ENCODE measurements at places on chromosomes 6 and 20. TPM values are rescaled to one million over a fixed set of nuclear protein-coding genes. Genes with fewer than 3 reads are reported as not detected.

IL17A gene
- total RNA-seq = not detected

- H3K36me3 ChIP-seq = no peaks in the 10 kb centered on the region
- H3K27ac ChIP-seq = no peak overlapping the region
- H3K4me1 ChIP-seq = no peaks in the 10 kb centered on the region
- DNase-seq = no peak
Observed at GRCh38 chr6:337805-338368, 45.6 kb downstream of the DUSP22 start.

- H3K4me3 ChIP-seq = no peak overlapping the region
- peak overlapping the region; percentile 83 for H3K27ac ChIP-seq
- no peak for DNase-seq
- no peaks in the 10 kb centered on the region for H3K27me3 ChIP-seq
- no peaks in the 10 kb centered on the region for H3K36me3 ChIP-seq
Observed at GRCh38 chr20:32477594-32478512, 107.3 kb downstream of the NOL4L start.

DNA sequence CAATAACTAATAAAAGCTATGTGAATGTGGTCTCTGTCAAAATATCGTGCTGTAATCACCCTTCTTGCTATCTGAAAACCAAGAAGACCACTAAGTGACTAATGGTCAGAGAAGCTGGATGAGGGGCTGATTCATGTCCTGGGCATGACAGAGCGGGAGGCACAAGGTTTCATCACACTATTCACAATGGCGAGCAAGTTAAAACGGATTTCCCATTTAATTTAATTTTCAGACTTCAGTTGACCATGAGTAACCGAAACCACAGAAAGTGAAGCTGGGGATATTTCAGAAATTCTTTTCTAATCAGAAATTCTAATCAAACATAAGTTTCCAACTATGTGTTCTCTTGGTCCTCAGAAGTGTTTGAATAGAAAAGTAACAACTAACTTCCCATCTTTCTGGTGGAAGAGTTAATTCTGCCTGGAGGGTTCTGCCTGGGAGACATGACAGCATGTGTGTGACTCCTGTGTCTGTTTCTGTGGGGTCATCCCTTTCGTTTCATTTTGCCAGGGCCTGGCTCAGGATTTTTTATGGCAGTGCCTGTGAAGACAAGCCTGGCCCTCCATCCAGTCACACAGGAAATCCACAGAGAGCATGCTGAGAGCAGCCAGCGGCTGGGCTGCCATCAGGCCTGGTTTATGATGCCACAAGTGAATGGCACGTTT, 98.9 kb downstream of the FAM120B start:
- no peaks in the 10 kb centered on the region for H3K27me3 ChIP-seq
- no peaks in the 10 kb centered on the region for H3K36me3 ChIP-seq
- no peak overlapping the region for H3K4me3 ChIP-seq
- no peaks in the 10 kb centered on the region for H3K4me1 ChIP-seq
- no peak for DNase-seq

- H3K27me3 ChIP-seq = no peaks in the 10 kb centered on the region
- H3K27ac ChIP-seq = no peak overlapping the region
- no peaks in the 10 kb centered on the region for H3K4me1 ChIP-seq
- no peak for DNase-seq
- H3K36me3 ChIP-seq = no peaks in the 10 kb centered on the region
Observed at GRCh38 chr20:64010711-64011237, 25.2 kb upstream of the C20orf204 start.

GRCh38 chr6:105620878-105621277, 218.0 kb upstream of the PREP start:
- H3K4me3 ChIP-seq = no peak overlapping the region
- H3K27ac ChIP-seq = no peak overlapping the region

DNA sequence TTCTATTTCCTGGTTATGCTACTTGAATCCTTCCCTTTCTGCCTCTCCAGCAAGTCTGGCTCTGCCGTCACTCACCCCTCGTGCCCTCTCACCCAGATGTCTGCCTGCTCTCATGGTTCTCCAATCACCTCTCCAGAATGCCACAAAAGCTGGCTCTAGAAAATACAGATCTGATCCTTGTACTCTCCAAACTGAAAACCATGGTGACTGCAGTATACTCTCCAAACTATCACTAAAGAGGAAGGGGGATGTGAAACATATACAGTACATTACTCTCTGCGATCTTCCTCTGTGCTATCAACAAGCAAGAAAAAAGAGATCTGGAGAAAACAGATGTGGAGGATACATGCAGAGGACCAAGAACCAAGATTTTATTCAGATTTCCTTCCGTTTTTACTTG, 91.1 kb downstream of the ATXN1 start:
- no peak overlapping the region for H3K4me3 ChIP-seq
- H3K4me1 ChIP-seq = no peaks in the 10 kb centered on the region
- H3K27me3 ChIP-seq = no peaks in the 10 kb centered on the region
- H3K27ac ChIP-seq = no peak overlapping the region
- H3K36me3 ChIP-seq = no peaks in the 10 kb centered on the region
- DNase-seq = no peak

GRCh38 chr20:15814911-15815310, 758.3 kb downstream of the KIF16B start:
- no peak overlapping the region for H3K27ac ChIP-seq
- no peaks in the 10 kb centered on the region for H3K27me3 ChIP-seq
- H3K36me3 ChIP-seq = no peaks in the 10 kb centered on the region
- no peak for DNase-seq
- H3K4me3 ChIP-seq = no peak overlapping the region

TAGAP gene
- total RNA-seq = 1.7 TPM

- no peak overlapping the region for H3K4me3 ChIP-seq
- H3K27ac ChIP-seq = peak overlapping the region; percentile 94
- no peaks in the 10 kb centered on the region for H3K4me1 ChIP-seq
Observed at GRCh38 chr20:56788671-56789610, 159.8 kb downstream of the TFAP2C start.

GRCh38 chr6:114042267-114043016, 71.5 kb upstream of the HDAC2 start:
- no peaks in the 10 kb centered on the region for H3K4me1 ChIP-seq
- H3K36me3 ChIP-seq = no peaks in the 10 kb centered on the region
- no peak for DNase-seq
- H3K27ac ChIP-seq = no peak overlapping the region
- no peak overlapping the region for H3K4me3 ChIP-seq

- peaks cover 7% of the 10 kb centered on the region for H3K4me1 ChIP-seq
- H3K36me3 ChIP-seq = no peaks in the 10 kb centered on the region
- no peaks in the 10 kb centered on the region for H3K27me3 ChIP-seq
- DNase-seq = no peak
- no peak overlapping the region for H3K4me3 ChIP-seq
Observed at GRCh38 chr20:58603721-58604120, 47.4 kb upstream of the STX16 start.

DNA sequence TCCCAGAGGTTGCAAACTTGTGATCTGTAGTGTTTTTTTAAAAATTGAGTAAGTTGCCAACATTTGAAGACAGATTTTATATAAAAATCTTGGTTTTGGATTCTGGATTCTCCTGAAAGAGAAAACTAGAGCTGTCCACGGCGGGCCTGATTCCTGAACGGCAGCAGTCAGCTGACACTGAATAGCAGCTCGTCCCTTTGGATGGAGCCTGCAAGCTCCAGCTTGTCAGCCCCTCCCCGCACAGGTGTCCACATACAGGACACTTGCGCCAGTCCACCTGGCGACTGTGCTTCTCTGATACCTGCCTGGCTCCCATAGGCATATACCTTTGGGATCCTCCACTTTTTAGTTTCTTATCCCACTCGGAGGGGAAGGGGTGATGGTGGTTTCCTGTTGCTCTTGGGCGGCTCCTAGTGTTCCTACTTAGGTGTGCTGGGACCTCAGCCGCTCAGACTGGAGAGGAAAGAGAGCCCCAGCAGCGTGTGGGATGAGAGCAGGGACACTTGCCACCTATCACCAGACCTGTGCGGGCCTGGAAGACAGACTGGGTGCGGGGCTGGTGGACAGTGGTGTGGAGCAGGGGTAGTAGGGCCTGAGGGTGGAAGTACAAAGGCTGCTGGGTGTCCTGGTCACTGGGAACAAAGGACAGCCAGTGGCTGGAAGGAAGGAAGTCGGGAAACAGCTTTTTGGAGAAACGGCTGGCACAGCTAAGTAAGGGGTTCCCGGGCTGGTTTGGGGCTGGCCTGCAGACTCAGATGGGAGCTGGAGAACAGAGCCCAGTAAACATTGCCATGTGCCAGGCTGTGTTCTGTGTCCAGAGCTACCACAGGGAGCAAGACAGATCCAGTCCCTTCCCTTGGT, 18.3 kb downstream of the GHRH start:
- H3K27ac ChIP-seq = no peak overlapping the region
- H3K36me3 ChIP-seq = no peaks in the 10 kb centered on the region
- no peaks in the 10 kb centered on the region for H3K27me3 ChIP-seq
- no peaks in the 10 kb centered on the region for H3K4me1 ChIP-seq
- no peak overlapping the region for H3K4me3 ChIP-seq

EYA4 gene
- total RNA-seq = 8.4 TPM

DNA sequence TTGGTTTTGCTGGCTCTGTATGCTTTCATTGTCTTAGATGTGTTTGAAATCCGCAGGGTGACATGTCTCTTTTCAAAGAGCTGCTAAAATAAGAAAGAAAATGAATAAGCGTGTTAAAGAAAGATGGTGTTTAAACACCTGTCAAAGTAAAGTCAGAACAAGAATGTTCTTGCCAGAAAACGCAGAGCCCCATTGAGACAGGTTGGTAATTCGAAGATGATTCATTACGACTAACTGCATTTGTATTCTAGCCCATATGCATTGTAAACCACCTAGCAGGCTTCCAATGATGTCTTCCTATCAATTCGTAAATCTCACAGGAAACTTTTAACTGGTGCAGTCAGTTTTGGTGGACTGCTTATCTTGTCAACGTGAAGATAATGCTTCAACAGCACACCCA, 16.8 kb downstream of the PHACTR2 start:
- H3K27me3 ChIP-seq = no peaks in the 10 kb centered on the region
- H3K4me1 ChIP-seq = no peaks in the 10 kb centered on the region
- no peak overlapping the region for H3K27ac ChIP-seq
- H3K4me3 ChIP-seq = no peak overlapping the region

GRCh38 chr20:37128803-37129202, 33.0 kb upstream of the RBL1 start:
- no peaks in the 10 kb centered on the region for H3K27me3 ChIP-seq
- no peaks in the 10 kb centered on the region for H3K36me3 ChIP-seq
- no peaks in the 10 kb centered on the region for H3K4me1 ChIP-seq
- no peak for DNase-seq
- H3K27ac ChIP-seq = no peak overlapping the region

TNFRSF21 gene
- 33.1 TPM for total RNA-seq

FNDC11 gene
- total RNA-seq = 0.34 TPM

- DNase-seq = no peak
- H3K27ac ChIP-seq = no peak overlapping the region
- no peaks in the 10 kb centered on the region for H3K36me3 ChIP-seq
- no peak overlapping the region for H3K4me3 ChIP-seq
Observed at GRCh38 chr6:35936681-35937359, 15.9 kb upstream of the SRPK1 start.

DNA sequence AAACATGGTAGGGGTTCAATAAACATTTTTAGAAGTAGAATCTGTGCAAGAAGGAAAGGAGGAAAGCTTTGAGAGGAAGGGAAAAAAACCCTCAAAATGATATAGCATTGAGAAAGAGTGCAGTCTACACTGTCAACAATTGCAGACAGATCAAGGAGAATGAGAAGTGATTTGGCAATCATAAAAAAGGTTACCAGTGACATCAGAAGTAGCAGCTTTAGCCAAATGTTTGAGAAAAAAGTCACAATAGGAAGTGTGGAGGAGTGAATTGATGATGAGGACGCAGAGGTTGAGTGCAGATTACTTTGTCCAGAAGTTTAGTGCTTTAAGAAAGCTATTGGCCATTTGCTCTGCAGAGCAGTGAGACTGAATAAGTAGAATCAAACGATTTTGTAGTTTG, 155.0 kb downstream of the GJA1 start:
- no peaks in the 10 kb centered on the region for H3K36me3 ChIP-seq
- no peak overlapping the region for H3K4me3 ChIP-seq
- no peaks in the 10 kb centered on the region for H3K4me1 ChIP-seq
- H3K27me3 ChIP-seq = no peaks in the 10 kb centered on the region

- H3K4me1 ChIP-seq = no peaks in the 10 kb centered on the region
- H3K4me3 ChIP-seq = no peak overlapping the region
- no peak overlapping the region for H3K27ac ChIP-seq
- no peak for DNase-seq
Observed at GRCh38 chr6:167697316-167697715, 129.4 kb upstream of the AFDN start.

DNA sequence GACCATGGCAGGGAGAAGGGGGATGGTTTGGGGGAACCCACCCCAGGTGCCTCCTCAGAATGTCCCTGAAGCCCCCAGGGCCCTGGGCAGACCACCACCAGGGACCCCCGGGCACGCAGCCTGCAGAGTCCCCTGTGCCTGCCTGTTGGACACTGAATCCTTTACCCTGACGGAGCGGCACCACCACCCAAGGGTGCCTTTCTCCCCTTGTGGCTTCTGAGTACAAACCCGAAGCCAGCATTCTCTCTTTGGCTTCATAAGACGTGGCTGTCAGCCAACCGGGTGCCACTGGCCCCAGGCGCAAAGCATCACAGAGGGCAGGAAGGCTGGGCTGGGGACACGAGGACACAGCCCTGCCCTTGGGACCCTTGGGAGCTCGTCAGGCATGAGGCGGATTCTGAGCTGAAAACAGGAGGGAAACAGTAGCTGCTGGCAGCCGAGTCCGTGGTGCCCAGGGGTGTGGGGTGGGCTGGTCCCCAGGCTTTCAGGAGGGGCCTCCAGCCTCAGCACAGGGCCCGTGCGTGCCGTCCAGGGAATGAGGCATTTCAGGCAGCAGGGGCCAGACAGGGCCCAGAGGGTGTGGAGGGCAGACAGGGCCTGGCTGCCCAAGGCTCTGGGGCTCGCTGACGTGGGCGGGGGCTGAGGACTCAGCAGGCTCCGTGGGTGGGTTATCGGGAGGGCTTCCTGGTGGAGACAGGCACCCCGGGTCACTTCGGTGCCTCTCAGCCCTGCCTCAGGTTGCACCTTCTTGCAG, 3.5 kb downstream of the COL9A3 start:
- H3K36me3 ChIP-seq = no peaks in the 10 kb centered on the region
- no peak overlapping the region for H3K27ac ChIP-seq
- H3K4me1 ChIP-seq = peaks cover 7% of the 10 kb centered on the region
- no peak for DNase-seq
- peaks cover 7% of the 10 kb centered on the region for H3K27me3 ChIP-seq

SMOC2 gene
- 110 TPM for total RNA-seq

EIF2S2 gene
- total RNA-seq = 18.7 TPM

SYNDIG1 gene
- total RNA-seq = not detected

- H3K27me3 ChIP-seq = no peaks in the 10 kb centered on the region
- DNase-seq = no peak
- H3K4me1 ChIP-seq = no peaks in the 10 kb centered on the region
- H3K27ac ChIP-seq = no peak overlapping the region
- H3K4me3 ChIP-seq = no peak overlapping the region
Observed at GRCh38 chr6:54094293-54094692, 16.9 kb upstream of the MLIP start.

DNA sequence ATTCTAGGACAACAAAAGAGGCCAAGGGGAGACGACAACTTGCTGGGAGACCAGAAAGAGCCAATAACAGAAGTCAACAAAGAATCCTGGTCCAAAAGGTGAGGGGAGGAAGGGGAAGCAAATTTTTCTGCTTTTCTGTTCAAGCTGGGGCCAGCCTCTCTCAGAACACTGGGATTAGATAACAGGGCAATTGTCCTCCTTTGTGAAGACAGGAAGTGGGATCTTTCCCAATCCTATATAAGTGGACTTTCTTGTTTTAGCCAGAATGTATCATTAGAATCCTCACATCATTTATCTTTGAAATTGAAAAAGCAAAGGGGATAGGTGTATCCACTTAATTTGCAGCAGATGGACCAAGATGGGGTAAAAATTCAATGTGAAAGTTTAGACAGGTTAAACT, 101.2 kb upstream of the COL21A1 start:
- H3K4me1 ChIP-seq = no peaks in the 10 kb centered on the region
- no peak overlapping the region for H3K27ac ChIP-seq
- no peaks in the 10 kb centered on the region for H3K36me3 ChIP-seq
- H3K4me3 ChIP-seq = no peak overlapping the region
- no peaks in the 10 kb centered on the region for H3K27me3 ChIP-seq
- DNase-seq = no peak

RAET1L gene
- not detected for total RNA-seq

SPAG4 gene
- total RNA-seq = 2.1 TPM

Measured in uterus (tissue), 4 donors.